ENCODE measurements at places on chromosomes 1 and 21.

DNA sequence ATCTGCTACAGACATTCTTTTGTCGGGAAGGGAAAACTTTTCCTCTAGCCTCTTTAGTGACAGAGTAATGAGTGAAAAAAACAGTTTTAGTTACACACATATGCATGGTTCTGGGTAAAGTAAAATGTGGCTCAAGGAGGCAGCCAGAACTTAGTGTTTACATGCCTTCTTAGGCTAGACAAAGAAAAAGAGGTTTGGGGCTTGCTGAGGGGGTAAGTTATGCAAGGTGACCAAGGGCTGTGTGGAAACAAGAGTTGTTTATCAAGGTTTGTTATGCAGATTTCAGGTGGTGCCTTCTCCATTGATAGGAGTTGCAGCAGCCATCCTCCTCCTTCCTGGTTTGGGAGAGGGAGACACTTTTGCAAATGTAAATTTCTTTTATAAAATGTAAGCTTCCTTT, 66.5 kb upstream of the RAB3GAP2 start:
- no peak for DNase-seq

DNA sequence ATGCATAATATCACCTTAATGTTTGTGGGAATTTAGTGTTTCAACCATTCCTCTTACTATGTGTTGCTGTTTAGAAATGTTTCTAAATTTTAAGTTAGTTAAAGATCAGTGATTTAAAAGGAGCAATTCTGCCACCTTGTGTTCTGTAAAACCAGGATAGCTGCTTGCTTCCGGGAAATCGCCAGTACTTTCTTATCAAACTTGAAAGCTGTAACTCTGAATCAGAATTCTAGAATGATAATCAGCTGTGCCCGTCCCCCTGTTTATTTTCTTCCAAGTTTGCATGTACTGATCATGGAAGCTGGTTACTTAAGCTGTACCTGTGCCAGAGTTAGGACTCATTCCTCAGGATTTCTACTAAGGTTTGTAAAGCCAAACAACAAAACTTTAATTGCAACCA, 656.4 kb downstream of the LTN1 start:
- DNase-seq, result no peak

- no peak for DNase-seq
Observed at GRCh38 chr1:34739613-34740012, 15.2 kb upstream of the GJB5 start.

GRCh38 chr1:212648431-212648830, 39.9 kb downstream of the ATF3 start:
- DNase-seq, result no peak

All from stimulated activated CD8-positive, alpha-beta memory T cell treated with anti-CD3 and anti-CD28 coated beads, Interleukin-7, amount 100 ng/mL, for 1 hour (primary cell).